ENCODE measurements at places on chromosomes 2 and 18.

- DNase-seq: no peak
Observed at GRCh38 chr2:147098940-147099339, 745.9 kb upstream of the ACVR2A start.

DNA sequence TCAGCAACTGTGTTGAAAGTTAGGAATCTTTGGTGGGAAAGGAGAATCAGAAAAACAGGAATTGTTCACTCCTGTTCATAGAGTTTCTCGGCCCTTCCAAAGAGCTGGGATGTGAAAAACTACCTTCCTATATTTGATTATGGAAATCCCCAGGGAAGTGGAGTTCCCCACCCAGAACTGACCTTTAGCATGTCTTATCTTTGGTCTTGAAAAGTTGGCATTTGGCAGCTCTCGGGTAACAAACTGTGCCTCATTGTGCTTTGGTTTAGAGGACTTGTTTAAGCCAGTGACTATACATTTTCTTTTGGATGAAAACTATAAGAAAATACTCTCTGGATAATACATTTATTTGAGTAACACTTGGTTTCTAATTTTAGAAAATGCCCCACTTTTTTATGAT lies 51.3 kb upstream of the CERS6 start:
- no peak for DNase-seq

GRCh38 chr2:48888066-48888465 lies 132.5 kb upstream of the LHCGR start:
- no peak for DNase-seq

- peak; percentile 60 for DNase-seq
Observed at GRCh38 chr2:234422981-234423431, 73.9 kb downstream of the ARL4C start.

GRCh38 chr2:240596491-240596931 lies 10.0 kb downstream of the CAPN10 start:
- DNase-seq: no peak

- DNase-seq: no peak
Observed at GRCh38 chr18:6363216-6363615, 51.5 kb downstream of the L3MBTL4 start.

- DNase-seq: no peak
Observed at GRCh38 chr2:27958711-27959378, 68.3 kb downstream of the BABAM2 start.

- no peak for DNase-seq
Observed at GRCh38 chr2:37167636-37168180, 10.9 kb upstream of the EIF2AK2 start.

DNA sequence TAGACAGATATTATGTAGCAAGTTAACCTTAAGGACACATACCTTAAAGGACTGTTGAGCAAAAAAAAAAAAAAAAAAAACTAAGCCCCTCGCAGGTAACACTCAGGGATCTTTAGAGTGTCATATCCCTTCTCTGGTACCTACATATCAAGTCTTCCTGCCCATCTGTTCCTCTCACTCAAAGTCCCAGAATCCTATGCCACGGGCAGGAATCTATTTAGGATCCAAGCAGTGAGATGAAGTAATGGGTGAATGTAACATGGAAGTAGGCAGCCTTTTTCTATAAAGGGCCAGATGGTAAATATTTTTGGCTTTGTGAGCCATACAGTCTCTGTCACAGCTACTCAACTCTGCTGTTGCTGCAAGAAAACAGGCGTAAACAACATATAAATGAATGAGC lies 496.7 kb downstream of the STK39 start:
- DNase-seq: peak; percentile 5

- peak; percentile 79 for DNase-seq
Observed at GRCh38 chr2:70767079-70767698, 811 bp downstream of the ADD2 start.

DNA sequence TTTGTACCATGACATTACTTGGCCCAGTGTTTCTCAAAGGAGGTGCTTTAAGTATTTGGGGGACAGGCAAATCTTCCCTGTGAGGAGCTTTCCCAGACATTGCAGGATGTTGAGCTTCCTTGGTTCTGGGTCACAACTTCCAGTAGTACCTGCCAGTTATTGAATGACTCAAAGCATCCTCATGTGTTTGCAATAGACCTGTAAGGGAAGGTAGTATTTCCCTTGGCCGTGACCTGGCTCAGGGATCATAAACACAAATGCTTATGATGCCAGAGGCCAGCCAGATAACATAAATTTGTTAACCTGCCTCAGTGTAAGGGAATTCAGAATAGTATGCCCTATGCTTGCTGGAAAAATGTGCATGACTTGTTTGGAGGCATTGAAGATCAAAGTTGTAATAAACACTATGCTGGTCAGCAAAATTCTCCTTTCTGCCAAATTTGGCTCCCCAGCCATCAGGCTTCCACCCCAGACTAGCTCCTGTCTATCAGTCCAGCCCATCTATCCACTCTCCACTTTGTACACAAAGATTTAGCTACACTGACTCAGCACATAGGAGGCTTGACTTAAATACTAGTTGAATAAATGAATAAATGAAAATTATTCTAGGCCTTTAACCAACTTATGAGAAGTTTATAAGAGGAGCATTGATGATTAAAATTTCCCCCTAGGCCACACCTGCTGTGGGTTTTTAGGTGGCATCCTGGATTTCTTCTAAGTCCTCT lies 102.0 kb upstream of the EFEMP1 start:
- DNase-seq: peak; percentile 19

GRCh38 chr2:55482186-55482884 lies 37.2 kb upstream of the CFAP36 start:
- DNase-seq: peak; percentile 89

DNA sequence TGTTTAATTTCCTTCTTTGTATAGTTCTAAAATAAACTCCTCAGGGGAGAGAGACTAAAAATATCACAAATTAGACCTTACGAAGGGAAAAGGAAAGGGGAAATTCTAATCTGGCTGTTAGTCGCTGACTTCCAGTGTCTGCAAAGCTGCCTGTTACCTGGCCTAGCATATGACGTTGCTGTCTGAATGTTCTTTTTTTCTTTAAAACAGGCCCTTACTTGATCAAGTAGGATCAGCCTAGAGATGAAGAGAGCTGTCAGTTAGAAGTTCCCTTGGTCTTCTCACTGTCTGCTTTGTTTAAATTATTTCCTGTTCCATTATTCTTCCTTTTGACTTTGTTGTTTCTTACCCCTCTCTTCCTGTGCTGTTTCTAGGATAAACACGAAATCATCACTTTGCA lies 11.2 kb downstream of the NCK2 start:
- no peak for DNase-seq

- DNase-seq: no peak
Observed at GRCh38 chr2:99261242-99261641, 5.8 kb upstream of the LYG2 start.

GRCh38 chr2:198385856-198386255 lies 581.5 kb downstream of the PLCL1 start:
- no peak for DNase-seq

DNA sequence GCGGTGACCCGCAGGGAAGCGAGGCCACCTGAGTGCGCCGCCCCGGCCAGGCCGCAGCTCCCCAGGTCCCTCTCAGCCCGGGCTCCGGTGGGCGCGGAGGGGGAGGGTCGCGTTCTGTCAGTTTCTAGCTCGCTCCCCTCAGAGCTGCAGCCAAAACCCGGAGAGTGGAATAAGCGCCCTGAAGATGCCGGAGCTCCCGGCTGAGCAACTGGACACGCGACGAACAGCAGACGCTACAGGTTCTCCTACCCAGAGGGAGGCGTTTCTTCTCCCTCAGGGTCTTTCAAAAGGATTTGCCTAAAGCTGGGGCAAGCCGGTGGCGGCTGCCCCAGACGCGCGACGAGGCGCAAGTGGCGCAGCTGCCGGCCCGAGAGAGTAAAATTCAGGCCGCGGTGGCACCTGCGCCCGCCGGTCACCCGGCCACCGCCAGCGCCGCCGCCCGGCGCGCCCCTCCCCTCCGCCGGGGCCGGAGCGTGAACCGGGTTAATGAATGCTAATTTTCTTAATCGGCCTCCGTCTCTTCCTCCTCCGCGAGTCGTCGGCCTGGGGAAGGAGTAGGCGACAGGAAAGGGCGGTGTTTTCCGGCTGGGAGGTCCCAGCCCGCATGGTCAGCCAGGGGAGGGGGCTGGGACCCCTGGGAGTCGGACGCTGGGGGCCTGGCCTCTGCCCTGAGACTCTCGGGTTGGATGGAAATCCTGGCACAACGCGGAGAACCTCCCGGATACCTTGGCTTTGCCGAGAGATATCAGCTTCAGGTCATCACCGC lies 845 bp upstream of the CDC42EP3 start:
- peak; percentile 89 for DNase-seq

DNA sequence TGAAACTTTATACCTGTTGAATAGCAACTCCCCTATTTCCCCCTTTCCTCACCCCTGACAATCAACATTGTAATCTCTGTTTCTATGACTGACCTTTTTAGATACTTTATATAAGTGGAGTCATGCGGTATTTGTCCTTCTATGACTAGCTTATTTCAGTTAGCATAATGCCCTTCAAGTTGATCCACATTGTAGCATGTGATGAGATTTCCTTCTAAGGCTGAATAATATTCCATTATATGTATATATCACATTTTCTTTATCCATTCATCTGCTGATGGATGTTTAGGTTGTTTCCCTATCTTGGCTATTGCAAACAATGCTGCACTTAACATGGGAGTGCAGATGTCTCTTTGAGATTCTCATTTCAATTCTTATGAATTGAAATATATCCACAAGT lies 9.5 kb downstream of the FASTKD2 start:
- DNase-seq: no peak

- no peak for DNase-seq
Observed at GRCh38 chr2:150710041-150710440, 222.6 kb upstream of the RND3 start.

- DNase-seq: no peak
Observed at GRCh38 chr2:144181001-144181400, 338.9 kb downstream of the ZEB2 start.

DNA sequence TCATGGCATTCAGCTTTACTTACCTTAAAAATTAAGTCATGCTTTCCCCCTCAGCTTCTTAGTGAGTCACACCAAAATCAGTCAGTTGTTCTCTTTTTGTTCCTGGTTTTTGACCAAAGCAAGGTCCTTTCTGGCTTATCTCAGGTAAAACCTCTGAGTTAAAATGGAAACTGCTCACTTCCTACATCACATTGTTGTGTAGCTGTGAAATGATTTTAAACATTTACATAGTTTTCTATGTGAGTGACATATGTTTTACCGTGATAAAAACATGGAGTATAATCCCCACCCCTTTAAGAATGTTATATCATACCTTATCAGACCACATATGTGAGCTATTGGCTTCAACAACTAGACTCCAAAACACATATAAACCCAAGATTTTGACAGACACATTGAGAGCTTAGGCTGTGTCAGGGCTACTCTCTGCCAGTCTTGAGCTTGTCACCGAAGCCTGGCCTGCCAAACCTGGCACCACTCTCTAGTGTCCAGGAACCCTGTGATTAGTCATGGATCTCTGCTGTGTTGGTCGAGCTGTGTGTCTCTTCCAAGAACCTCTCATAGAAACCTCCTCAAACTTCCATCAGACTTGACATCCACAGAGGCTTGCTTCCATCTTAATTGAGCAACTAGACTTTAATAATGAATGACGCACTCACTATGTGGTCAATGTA lies 294.5 kb upstream of the FBXO11 start:
- DNase-seq: no peak

DNA sequence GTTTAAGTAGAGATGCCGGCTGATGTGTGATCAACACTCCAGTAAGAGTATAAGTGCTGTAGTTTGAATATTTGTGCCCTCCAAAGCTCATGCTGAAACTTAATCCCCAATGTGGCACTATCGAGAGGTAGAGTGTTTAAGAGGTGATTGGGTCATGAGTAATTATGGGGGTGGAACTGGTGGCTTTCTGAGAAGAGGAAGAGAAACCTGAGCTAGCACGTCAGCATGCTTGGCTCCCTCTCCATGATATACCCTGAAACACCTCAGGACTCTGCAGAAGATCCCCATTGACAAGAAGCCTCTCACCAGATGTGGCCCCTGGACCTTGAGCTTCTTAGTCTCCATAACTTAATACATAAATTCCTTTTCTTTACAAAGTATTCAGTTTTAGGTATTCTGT lies 584.8 kb downstream of the TSN start:
- no peak for DNase-seq

DNA sequence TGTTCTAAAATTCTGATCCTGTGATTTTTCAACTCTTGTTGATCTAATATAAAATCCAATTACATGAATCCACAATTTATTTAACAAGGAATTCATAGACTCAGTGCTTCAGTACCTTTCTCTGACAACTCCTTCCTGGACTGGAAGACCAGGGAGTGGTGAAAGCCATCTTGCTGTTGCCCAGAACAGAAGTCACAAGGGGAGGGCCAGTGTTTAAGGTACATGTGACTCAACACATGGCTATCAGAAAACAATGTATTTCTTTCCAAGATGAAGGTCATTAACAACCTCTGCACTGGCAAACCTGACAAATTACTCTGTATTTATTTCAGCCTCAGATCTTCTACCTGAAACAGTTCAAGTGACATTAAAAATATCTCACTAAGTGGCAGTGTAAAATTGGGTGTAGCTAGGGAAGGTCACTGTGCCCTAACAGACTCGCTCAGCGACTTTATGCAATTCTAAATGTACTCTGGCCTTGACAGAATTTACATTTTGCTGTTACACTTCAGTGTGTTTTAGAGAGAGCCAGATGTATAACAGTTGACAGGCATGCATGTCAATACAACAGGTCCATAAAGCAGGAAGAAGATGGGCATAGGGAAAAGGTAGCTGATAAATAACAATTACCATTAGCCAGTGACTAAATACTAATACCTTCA lies 75.4 kb downstream of the NCKAP5 start:
- no peak for DNase-seq

- no peak for DNase-seq
Observed at GRCh38 chr2:135773319-135773718, 31.7 kb downstream of the UBXN4 start.

DNA sequence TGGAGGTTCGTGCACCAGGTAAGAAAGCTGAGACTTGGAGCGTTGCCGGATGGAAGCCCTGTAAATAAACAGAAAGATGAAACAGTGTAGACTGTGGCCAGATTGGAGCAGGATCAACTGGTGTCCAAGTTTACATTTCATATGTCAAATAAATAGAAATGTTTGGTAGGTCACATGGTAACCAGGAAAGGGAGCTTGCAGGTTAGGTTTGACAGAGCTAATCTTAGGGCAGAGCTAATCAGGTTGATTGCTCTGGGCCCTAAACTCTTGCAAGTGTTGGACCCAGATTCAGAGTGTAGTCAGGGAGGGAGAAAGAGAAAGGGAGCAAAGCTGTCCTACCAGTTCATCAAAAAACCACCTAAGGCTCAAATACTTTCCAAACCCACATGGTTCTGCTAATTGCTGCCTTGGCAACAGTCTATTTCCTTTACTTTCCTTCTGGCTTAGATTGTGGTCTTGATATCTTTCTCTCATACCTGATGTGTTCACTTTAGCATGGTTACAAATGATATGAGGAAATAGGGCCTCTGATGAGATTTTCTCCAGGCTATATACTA lies 63.2 kb downstream of the G6PC2 start:
- no peak for DNase-seq

DNA sequence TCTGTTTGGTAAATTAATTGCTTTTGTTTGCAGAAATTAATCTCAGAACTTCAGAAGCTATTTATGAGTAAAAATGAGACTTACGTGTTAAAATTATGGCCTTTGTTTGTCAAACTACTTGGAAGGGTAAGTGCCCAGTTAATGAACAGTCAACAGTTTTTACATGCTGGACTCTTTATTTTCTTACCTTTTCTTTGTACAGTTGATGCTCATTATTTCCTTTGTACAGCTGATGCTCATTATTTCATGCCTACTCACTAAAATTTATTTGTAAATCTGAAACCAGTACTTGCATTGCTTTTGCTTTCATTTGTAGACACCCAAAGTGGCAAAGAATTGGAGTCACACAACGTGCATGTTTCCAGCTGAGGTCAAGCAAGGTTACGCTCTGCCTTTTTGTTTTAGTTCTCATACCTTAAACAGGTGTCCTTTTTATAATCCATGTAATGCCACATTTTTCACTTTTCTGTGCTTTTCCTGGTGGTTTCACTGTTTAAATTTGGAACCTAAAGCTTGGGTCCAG lies 13.3 kb downstream of the RIF1 start:
- no peak for DNase-seq

All from NCI-H69 (cell line).